ENCODE measurements at places on chromosomes 5 and 9. TPM values are rescaled to one million over a fixed set of nuclear protein-coding genes. Genes with fewer than 3 reads are reported as not detected.

SLC34A3 gene
- total RNA-seq, result not detected

GRCh38 chr5:10264604-10265003, 14.5 kb downstream of the CCT5 start:
- H3K4me1 ChIP-seq, result no peaks in the 10 kb centered on the region
- peak overlapping the region; percentile 87 for H3K27ac ChIP-seq
- H3K36me3 ChIP-seq, result peaks cover 57% of the 10 kb centered on the region
- DNase-seq, result no peak

GRCh38 chr9:26375448-26375847, 517.2 kb downstream of the CAAP1 start:
- no peaks in the 10 kb centered on the region for H3K27me3 ChIP-seq
- no peaks in the 10 kb centered on the region for H3K4me1 ChIP-seq
- no peak overlapping the region for H3K27ac ChIP-seq
- no peak overlapping the region for H3K4me3 ChIP-seq
- no peak for DNase-seq

DNA sequence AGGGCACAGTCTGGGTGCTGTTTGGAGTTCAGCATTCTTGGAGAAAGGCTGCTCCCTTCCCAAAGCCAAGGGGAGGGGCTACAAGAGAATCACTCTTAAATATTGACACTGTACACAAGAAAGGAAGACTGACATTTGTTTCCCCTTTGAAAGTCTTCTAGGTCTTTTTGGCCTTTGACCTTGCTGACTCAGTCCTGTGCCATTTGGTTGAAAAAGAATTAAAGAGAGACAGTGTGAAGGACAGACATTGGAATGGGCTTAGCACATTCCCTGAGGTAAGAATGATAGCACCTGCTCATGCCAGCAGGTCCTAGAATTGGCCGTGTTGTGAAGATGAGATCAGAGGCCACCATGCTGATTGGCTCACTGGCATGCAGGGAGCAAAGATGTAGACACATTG, 271.4 kb upstream of the ZNF608 start:
- no peak for DNase-seq
- no peak overlapping the region for H3K4me3 ChIP-seq
- H3K27ac ChIP-seq, result no peak overlapping the region
- H3K4me1 ChIP-seq, result peaks cover 5% of the 10 kb centered on the region

GRCh38 chr5:72537166-72537565, 30.0 kb upstream of the ZNF366 start:
- no peaks in the 10 kb centered on the region for H3K36me3 ChIP-seq
- no peaks in the 10 kb centered on the region for H3K27me3 ChIP-seq
- no peak overlapping the region for H3K4me3 ChIP-seq
- no peak for DNase-seq
- H3K27ac ChIP-seq, result no peak overlapping the region

GRCh38 chr9:126497660-126498275, 116.0 kb upstream of the LMX1B start:
- H3K27me3 ChIP-seq, result peaks cover 15% of the 10 kb centered on the region
- no peak overlapping the region for H3K4me3 ChIP-seq
- peaks cover 2% of the 10 kb centered on the region for H3K4me1 ChIP-seq
- DNase-seq, result no peak
- no peak overlapping the region for H3K27ac ChIP-seq
- H3K36me3 ChIP-seq, result no peaks in the 10 kb centered on the region

DNA sequence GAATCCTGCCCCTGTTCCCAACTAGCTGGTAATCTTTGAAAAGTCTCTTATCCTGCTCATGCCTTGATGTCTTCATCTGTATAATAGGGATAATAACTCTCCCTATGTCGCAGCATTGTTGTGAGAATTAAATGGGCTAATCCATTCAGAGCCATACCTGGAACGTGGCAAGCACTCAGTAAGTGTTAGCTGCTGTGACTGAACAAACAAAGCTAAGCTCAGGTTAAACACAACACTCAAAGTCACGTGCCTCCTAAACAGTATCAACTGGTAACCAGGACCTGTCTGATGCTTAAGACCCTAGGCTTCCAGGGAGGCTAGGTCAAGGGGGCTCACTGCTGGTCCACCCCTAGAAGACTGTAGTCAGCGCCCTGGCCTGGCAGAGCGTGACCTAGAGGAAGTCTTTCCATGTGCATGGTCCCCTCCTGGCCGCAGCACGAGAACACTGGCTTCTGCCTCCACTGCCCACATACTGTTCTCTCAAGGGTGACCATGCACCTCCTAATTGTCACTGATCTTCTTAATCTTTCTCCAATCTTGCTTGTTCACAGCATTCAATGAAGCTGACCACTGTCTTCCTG, 211.1 kb downstream of the TTLL11 start:
- H3K27ac ChIP-seq, result no peak overlapping the region
- H3K4me1 ChIP-seq, result 0 out of 2 replicates have a peak, but pooled peaks cover 7% of the 10 kb centered on the region
- H3K4me3 ChIP-seq, result no peak overlapping the region
- no peak for DNase-seq
- no peaks in the 10 kb centered on the region for H3K36me3 ChIP-seq
- no peaks in the 10 kb centered on the region for H3K27me3 ChIP-seq

GRCh38 chr9:87712801-87713277, 13.1 kb upstream of the CTSL start:
- no peak for DNase-seq
- no peak overlapping the region for H3K27ac ChIP-seq
- no peaks in the 10 kb centered on the region for H3K36me3 ChIP-seq
- no peak overlapping the region for H3K4me3 ChIP-seq
- no peaks in the 10 kb centered on the region for H3K4me1 ChIP-seq

GRCh38 chr5:14364576-14365472, 216.8 kb upstream of the OTULINL start:
- H3K27me3 ChIP-seq, result no peaks in the 10 kb centered on the region
- H3K36me3 ChIP-seq, result peaks cover 38% of the 10 kb centered on the region
- peak; percentile 89 for DNase-seq
- H3K4me3 ChIP-seq, result no peak overlapping the region
- H3K27ac ChIP-seq, result no peak overlapping the region

DNA sequence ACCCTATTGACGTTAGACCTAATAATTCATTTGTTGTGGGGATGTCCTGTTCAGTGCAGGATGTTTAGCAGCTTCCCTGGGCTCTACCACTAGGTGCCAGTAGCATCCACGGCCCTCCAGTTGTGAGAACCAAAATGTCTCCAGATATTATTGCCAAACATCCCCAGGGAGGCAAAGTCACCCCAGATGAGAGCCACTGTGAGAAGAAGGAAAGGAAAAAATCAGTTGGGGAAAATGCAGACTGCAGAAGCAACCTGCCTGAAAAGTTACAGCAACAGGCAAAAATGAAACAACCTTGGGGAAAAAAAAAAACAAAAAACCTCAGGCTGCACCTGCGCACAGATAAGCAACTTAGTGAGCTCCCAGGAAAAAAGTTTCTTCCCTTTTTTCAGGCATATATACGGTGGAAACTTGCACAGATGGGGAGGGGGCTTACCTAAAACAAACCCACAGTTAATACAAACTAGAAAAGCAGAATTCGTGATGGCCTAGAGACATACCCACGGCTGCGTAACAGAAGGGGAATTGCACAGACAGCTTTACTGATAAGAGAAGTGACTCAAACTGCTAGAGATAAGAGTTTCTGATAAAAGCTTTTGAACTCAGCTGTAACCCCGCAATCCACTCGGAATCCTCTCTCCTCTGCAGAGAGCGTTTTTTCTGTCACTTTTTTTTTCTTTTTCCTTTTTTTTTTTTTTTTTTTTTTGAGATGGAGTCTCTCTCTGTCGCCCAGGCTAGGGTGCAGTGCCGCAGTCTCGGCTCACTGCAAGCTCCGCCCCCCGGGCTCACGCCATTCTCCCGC, 29.8 kb upstream of the FBP1 start:
- H3K27me3 ChIP-seq, result no peaks in the 10 kb centered on the region
- H3K27ac ChIP-seq, result no peak overlapping the region
- no peaks in the 10 kb centered on the region for H3K4me1 ChIP-seq
- no peaks in the 10 kb centered on the region for H3K36me3 ChIP-seq
- DNase-seq, result peak; percentile 73

GRCh38 chr9:109557481-109557880, 59.4 kb upstream of the PTPN3 start:
- H3K4me3 ChIP-seq, result no peak overlapping the region
- no peak overlapping the region for H3K27ac ChIP-seq
- DNase-seq, result no peak
- no peaks in the 10 kb centered on the region for H3K27me3 ChIP-seq
- H3K36me3 ChIP-seq, result no peaks in the 10 kb centered on the region

GRCh38 chr9:134225186-134225585, 60.8 kb upstream of the RNU6ATAC start:
- DNase-seq, result no peak
- no peak overlapping the region for H3K27ac ChIP-seq
- no peaks in the 10 kb centered on the region for H3K36me3 ChIP-seq
- H3K27me3 ChIP-seq, result no peaks in the 10 kb centered on the region
- no peaks in the 10 kb centered on the region for H3K4me1 ChIP-seq

DNA sequence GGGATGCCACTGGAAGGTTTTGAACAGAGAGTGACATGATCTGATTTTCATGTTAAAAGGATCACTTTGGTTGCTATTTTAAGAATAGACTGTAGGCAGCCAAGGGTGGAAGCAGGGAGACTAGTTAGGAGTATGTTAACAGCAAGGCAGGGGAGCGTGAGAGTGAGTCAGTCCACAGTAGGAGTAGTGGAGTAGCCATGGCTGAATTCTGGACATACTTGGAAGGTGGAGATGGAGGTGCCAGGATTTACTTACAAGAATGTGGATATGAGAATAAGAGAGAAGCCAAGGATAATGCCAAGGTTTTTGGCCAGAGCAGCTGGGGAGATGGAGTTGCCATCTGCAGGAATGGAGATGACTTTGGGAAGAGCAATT, 118.8 kb downstream of the GALNT10 start:
- DNase-seq, result no peak
- H3K4me3 ChIP-seq, result no peak overlapping the region
- no peaks in the 10 kb centered on the region for H3K4me1 ChIP-seq
- H3K36me3 ChIP-seq, result no peaks in the 10 kb centered on the region
- no peaks in the 10 kb centered on the region for H3K27me3 ChIP-seq
- H3K27ac ChIP-seq, result no peak overlapping the region

- peak overlapping the region; percentile 98 for H3K4me3 ChIP-seq
- H3K27ac ChIP-seq, result peak overlapping the region; percentile 60
- DNase-seq, result no peak
- no peaks in the 10 kb centered on the region for H3K36me3 ChIP-seq
- H3K27me3 ChIP-seq, result no peaks in the 10 kb centered on the region
Observed at GRCh38 chr5:116573279-116573701, 1.3 kb downstream of the SEMA6A start.

DNA sequence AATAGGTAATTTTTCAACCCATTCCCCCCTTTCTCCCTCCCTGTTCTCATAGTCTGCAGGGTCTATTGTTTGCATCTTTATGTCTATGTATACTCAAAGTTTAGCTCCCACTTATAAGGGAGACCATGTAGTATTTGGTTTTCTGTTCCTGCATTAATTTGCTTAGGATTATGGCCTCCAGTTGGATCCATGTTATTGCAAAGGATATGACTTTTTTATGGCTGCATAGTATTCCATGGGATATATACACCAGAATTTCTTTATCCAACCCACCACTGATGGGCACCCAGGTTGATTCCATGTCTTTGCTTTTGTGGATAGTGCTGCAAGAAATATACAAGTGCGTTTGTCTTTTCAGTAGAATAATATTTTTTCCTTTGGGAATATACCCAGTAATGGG, 761.6 kb upstream of the GRAMD2B start:
- H3K4me3 ChIP-seq, result no peak overlapping the region
- H3K4me1 ChIP-seq, result peaks cover 10% of the 10 kb centered on the region
- H3K27me3 ChIP-seq, result no peaks in the 10 kb centered on the region
- DNase-seq, result no peak

Measured in GM23338 (cell line).